GM19239 (cell line): ENCODE measurements at places on chromosomes 16 and 17.
A peak's percentile ranks its signal among the peaks of the same experiment; 100 is the strongest.

DNA sequence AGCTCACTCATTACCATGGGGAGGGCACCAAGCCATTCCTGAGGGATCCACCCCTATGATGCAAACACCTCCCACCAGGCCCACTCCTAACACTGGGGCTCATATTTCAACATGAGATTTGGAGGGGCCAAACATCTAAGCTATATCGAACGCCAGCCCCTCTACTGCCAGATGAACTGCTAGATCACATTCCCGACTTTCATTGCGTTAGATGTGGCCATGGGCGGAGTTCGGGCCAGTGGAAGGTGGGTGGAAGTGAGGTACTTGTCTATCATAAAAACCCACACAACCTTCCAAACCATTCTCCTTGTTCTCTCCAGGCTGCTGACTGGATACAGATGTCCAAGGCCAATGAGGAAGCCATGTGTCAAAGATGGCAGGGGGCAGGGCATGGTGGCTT lies 27.0 kb upstream of the ANKRD40CL start:
- no peak for DNase-seq

- DNase-seq = no peak
Measured at GRCh38 chr17:16880121-16880842, 91.6 kb downstream of the TNFRSF13B start.

DNA sequence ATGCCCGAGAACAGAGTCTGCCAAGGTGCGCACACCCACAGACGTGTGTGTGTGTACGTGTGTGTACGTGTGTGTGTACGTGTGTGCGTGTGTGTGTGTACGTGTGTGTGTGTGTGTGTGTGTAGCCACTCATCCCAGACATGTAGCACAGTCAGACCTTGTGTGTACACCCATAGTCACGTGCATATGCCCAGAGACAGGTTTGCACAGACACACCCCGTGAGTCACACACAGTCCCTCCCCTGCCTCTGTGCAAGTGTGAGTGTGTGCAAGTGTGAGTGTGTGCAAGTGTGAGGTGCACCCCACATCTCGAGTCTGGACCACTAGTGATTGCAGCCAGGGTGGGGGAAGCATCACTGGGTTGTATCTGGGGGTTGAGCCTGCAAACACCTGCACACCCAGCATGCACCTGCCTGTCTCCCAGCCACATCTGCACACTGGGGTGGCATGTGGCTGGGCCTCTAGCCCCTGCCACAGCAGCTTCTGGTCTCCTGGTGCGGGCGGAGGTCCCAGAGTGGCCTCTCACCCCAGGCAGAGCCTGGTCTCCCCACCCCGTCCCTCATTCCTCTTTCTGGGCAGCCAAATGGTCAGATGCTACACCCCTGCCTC lies 23.6 kb downstream of the BAHCC1 start:
- DNase-seq = no peak

DNA sequence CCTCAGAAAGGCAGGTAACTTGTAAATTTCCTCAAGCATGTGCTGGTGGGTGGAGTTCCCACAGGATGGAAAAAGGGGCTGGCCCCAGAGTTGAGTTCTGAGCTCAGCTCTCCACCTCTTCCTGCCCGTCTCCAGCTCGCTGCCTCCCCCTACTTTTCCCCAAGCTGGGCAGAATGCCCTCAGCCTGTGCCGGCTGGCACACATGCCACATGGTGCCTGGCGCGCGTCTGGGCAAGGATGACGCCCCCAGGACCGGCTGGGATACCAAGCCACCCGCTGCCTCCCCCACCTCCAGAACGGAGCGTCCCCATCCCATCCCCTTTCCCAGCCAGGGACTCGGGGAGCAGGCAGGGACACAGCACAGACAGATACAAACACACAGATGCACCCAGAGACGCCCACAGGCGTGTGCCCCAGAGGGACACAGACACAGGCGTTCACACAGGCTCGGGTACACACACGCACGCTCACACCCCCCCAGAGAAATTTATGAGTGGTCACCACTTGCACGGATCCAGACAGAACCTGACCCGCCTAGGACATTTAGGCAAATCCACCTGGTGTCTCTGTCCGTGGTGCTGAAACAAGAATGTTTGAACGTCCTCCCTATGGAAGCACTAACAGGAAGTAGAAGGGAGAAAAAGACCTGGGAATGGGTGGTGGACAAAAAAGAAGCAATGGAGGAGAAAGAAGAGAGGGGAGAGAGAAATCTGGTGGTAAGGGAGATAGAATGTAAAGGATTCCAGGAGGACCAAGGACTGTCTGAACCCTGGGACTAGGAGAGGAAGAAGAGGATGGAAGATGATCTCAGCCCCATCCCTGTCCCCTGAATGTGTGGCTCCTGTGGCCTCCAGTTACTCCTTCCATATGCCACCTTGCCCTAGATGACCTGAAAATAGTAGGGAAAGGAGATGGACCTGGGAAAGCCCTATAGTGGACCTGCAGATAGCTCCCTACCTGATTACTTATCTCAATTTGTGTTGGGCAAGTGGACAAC lies 15.5 kb downstream of the NEUROD2 start:
- DNase-seq = no peak

- peak; percentile 52 for DNase-seq
Measured at GRCh38 chr16:85908444-85908843, 9.5 kb downstream of the IRF8 start.

DNA sequence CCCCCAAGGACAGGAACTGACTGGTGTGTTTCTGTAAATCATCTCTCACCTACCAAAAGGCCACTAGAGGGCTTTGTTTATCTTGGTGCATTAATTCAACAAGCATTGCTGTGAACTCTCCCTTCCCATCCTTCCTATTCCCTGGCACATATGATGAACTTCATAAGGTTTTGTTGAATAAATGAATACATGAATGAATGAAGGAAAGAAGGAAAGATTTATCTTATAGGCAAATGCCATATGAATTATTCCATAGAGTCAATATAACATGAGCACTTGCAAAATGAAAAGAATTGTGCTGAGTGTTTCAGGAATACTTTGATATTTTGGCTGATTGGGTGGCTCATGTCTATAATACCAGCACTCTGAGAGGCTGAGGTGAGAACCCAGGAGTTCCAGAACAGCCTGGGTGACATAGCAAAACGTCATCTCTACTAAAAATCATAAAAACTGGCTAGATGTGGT lies 4.3 kb downstream of the SPDYE4 start:
- no peak for DNase-seq

- DNase-seq = no peak
Measured at GRCh38 chr16:57859331-57859730, 57.0 kb upstream of the KIFC3 start.

DNA sequence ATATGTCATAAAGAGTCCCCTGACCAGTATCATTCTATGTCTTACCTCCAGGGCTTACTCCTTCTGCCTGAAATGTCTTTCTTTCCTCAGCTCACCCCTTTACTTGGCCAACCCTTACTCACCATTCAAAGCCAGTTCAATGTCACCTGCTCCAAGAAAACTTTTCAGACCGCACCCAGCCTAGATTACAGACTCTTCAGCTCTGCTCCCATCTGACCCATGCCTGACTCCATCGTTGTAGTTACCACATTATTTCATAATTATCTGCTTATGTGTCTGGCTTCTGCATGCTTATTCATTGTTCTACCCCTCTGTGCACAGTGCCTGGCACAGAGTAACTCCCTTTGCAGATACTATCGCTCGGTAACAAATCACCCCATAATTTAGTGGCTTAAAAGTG lies 62.5 kb upstream of the TOB1 start:
- no peak for DNase-seq

GRCh38 chr17:21417921-21418320 lies 41.8 kb downstream of the KCNJ12 start:
- DNase-seq = no peak
